ENCODE measurements at places on chromosomes 2 and 18.

GRCh38 chr2:128797092-128797491 lies 478.4 kb upstream of the HS6ST1 start:
- DNase-seq, result no peak

- DNase-seq, result no peak
Measured at GRCh38 chr2:161796192-161796591, 172.0 kb downstream of the SLC4A10 start.

DNA sequence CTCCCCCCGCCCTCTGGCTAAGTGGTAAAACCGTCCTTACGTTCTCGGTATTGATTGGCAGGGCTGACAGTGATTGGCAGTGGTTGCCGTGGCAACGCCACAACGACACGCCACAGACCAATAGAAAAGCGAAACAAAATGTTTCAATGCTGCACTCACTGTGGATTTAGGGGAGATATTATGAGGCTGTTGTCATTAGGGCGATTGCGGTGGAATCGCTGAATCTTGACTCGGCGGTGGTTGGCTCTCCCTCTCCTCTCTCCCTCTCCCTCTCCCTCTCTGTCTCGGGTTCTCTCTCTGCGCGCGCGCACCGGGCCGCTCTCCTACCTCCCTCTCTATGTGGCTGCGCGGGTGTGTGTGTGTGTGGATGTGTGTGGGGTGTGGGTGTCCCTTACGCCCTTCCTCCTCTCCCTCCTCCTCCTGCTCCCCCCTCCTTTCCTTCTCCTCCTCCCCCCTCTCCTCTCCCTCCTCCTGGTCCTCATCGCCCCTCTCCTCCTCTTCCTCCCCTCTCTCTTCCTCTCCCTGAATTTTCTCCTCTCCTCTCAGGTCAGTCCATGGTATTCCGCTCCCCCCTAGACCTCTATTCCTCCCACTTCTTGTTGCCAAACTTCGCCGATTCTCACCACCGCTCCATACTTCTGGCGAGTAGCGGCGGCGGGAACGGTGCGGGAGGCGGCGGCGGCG lies at the start of gene SIX3:
Gene SIX3 (plus strand): TSS at position 152 of the 684 bp plus-strand sequence. CDS start 403 bp downstream, at position 555.
- peak; percentile 43 for DNase-seq

DNA sequence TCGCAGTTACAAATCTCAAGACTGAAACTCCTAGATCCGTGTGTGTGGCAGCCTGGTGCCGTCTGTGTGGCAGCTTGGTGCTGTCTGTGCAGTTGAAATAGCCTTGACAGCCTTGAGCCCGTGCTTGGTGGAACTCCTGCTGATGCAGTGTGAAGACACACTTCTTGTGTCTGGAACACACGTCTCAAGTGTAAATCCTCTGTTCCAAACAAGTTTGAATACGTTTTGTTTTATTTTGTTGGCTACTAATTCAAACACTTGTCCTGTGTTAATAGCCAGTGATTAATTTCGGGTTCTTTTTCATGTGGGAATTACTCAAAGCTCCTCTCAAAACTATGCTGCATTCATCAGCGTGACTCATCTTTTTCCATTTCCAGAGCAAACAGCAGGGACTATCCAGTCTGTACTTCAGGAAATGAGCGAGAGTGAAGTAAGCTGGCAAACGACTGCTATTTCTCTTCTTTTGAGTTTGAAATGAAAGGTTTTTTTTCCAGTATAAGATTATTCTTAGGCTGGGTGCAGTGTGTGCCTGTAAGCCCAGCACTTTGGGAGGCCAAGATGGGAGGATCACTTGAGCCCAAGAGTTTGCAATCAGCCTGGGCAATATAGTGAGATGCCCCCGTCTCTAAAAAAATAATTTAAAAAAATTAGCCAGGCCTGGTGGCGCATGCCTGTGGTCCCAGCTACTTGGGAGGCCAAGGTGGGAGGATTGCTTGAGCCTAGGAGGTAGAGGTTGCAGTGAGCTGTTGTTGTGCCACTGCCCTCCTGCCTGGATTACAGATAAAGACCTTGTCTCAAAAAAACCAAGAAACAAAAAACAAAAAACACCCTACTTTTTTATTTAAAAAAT lies 152.9 kb downstream of the SPP2 start:
- no peak for DNase-seq

DNA sequence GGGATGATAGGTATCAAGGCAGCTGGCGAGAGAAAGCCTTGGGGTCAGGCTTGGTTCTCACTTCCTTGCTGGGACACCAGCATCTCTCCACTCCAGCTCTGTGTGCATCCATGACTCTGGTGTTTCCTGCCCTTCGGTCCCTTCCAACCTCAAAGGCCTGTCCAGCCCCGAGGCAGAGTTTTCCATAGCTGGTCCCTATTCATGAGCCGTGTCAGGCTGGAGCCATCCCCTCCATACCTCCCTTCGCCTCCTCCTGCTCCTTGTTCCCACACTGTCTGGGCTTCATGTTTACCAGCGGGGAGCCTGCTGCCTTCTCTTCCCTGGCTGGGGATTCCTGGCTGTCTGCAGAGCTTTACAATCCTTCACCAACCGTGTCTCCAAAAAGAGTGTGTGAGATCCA lies 51.2 kb downstream of the DYSF start:
- no peak for DNase-seq

DNA sequence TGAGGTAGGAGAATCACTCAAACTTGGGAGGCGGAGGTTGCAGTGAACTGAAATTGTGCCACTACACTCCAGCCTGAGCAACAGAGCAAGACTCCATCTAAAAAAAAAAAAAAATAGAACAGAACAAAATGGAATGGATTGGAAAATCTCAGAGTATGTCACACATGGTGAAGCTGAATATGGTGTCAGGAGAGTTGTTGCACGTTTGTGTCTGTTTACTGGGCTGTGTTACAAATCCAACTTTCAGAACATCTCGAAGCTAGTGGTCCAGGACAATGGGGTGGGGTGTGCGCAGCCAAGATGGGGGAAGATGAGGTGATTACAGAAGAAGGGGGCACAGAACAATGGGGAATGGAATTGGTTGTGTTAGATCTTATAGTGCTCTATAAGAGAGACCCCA lies 17.6 kb downstream of the SAG start:
- no peak for DNase-seq

DNA sequence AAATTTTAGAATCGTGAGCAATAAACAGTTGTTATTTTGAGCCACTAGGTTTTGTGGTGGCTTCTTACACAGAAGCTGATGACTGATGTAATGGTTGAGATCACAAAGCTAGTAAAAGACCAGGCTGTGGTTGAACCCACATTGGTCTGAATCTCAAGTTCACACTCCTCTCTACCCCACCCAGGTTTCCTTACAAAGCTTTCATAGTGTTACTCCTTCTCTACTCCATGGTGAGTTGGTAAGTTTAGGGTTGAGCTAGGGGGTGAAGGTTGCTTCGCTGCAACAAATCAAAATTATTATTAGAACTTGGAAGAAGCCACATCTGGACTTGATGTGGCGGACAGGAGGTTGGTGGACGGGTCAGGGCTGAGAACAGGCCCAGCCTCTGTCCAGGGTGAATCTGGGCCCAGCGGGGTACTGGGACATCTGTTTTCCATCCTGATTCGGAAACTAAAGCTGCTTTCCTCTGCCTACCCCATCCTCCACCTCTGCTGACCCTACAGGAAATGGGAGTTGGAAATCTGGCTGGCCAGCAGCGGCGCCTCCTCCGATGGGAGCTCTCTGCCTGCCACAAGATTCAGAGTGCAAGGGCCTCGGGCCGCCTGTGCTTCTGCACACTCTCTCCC lies 86.3 kb downstream of the ZFP36L2 start:
- DNase-seq, result peak; percentile 60

DNA sequence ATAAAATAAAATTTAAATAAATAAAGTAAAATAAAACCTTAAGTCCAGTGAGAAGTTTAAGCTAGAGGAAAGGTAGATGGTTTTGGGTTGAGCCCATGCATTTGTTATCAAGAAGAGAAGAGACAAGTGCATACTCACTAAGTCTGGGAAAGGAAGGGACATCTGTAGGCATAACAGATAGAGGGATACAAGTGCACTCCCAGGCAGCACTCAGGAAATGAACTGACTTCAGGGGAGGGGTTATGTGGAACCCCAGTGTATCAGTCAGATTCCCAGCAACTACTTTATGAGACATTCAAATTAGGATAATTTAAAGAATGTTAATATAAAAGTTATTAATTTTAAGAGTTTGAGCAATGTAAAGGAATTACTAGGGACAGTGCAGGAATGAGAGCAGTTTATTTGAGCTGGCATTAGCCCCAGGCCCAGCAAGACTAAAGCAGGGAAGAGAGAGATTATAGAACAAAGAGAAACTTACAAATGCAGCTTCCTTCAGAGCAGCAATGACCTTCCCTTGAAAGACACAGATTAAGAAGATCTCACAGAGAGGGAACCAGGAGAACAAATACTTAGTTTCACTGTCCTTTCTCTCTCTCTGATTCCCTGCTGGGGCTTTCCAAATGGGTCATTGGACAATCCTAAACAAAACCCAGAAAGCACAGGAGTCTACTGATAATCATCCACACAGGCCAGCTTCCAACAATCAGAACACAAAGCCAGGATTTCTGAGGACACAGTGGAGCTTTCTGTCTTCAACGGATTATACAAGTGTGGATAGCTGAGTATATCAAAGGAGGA lies 109.7 kb downstream of the ERBB4 start:
- no peak for DNase-seq

DNA sequence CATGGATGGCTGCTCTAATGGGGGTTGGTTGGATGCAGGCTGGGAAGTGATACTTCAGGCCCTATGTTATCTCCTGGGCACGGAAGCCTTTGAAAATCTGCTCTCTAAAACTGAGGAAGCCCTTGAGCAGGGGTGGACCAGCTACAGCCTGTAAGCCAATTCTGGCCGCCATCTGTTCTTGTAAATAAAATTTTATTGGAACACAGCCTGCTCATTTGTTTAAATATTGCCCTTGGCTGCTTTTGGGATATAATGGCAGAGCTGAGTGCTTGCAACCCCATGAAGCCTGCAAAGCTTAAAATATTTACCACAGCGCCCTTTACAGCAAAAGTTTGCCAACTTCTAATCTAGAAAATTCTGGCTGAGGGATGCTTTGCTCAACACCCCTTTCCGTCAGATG lies 11.9 kb upstream of the IGFBP2 start:
- no peak for DNase-seq

- DNase-seq, result no peak
Measured at GRCh38 chr2:127228102-127228501, 8.0 kb upstream of the CYP27C1 start.

- no peak for DNase-seq
Measured at GRCh38 chr18:7877609-7878008, 310.5 kb downstream of the PTPRM start.

- DNase-seq, result no peak
Measured at GRCh38 chr2:209470-209869, 54.4 kb downstream of the SH3YL1 start.

GRCh38 chr2:235244255-235245220 lies 249.3 kb upstream of the AGAP1 start:
- no peak for DNase-seq

DNA sequence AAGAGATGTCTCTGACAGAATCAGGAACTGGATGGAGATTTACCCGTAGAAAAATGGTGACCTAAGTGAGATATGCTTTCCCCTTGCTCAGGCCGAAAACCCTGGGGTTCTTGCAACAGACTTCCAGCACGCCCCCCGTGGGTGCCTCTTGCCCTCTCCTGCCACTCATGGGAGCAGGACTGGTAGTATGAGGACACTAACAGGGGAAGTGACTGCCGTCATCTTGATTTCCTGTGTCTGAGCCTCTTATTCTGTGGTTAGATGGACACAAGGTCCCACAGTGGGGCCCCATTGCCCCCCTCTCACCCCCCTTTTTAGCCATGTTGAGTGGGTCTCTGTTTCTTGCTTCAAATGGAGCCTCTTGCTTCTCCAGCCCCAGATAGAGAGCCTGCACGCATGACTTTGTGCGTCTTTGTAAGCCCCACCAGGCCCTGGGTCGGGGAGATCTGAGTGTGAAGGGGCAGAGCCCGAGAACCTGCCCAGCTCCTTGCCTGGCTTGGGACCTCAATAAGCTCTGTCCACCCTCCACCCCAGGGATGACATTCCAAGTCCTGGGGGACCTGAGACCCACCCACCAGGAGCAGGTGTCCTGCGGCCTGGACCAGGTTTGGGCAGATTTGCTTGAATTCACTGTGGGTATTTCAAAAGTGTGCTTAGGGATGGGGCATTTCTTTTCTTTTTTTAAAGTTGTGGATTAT lies 12.6 kb downstream of the GNLY start:
- no peak for DNase-seq

DNA sequence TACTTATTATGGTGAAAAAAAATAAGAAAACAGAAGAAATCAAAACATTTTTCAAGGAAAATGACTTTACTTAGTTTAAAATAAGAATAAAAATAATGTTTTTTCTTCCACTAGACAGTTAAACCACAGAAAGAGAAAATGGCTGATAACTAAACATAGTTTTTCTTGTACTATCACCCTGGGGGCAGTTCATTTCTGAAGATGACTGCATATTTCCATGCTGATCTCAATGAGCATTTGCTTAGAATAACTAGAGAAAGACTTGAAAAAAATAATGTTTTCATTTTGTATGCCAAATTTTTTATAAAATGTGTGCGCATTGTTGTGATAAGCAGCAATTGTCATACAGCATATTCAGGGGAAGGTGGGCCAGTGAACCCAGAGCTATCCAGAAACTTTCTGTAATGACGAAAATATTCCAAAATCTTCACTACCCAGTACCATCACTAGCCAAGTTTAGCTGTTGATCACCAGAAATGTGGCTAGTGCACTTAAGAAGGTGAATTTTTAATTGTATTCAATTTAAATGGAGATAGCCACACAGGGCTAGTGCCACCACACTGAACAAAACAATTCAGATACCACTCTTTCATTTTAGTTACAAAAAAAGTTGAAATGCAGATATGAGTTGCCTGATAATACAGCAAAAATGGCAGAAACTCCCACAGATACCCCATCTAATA lies 513.4 kb upstream of the NETO1 start:
- no peak for DNase-seq

GRCh38 chr18:3604498-3605408 lies 154.8 kb downstream of the TGIF1 start:
- peak; percentile 53 for DNase-seq

DNA sequence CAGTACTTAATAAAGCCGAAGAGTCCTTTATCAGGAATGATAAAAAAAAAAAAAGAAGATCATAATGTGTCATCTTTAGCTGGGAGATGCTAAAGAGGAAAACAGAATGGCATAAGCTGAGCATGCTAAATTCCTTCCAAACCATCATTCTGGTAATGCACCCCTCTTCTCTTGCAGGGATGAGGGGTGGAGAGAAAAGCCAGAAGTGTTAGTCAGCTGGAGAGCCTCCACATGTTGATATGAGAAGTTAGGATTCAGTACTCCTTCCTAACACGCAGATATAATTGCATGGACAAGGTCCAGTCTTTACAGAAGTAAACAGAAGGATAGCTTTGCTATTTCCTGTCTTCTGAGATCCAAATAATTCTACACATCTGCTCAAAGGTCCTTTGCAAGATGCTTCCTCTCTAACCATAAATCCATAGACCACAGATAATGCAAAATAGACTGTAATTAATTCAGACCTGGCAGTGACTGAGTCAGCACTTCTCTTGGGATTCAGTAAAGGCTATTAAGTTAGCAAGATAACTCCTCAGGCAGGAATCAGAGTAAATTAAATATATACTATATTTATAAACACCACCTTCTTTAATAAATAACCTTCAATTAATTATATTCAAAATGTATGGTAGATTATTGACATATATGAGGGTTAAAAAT lies 930.0 kb upstream of the KLHL29 start:
- DNase-seq, result no peak

Data from naive thymus-derived CD8-positive, alpha-beta T cell (primary cell).